COR-L47 (cell line): ENCODE measurements at places on chromosomes 6 and 20.

- DNase-seq: no peak
These were observed 7.9 kb downstream of the NKX2-2 start for GRCh38 chr20:21505810-21506530.

DNA sequence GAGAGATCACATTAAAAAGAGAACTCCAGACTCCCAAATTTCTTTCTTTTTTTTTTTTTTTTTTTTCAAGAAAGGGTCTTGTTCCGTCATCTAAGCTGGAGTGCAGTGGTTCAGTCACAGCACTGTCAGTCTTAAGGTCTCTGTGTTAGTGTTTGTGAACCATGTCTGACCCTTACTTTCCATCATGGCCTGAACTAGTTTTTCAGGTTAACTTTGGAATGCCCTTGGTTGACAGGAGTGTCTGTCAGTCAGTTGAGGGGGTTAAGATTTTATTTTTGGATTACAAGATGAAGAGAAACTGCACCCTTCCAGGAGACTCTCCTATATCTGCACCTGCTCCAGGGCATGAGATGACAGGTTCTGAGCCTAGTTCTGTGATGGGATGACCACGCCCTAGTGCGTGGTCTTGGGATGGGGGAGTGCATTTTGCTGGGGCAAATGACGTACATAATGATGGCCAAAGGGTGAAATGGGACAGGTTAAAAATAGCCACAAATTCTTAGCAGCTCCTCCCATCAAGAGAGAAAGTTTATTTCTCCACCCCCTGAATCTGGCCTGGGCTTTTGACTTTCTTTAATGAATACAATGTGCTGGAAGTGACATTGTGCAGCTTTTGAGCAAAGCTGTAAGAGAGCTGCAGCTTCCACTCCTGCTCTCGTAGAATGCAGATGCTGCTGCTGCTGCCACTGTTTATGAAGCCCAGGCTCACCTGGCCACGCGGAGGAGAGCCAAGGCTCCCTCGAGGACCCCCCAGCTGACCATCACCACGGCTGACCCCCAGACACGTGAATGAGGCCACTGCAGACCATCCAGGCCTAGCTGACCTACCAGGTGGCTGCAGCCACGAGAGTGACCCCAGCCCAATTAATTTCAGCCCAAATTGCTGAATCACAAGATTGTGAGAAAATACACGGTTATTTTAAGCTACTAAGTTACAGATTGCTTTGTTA is 29.7 kb upstream of the FAM50B start:
- no peak for DNase-seq

- DNase-seq: no peak
These were observed 115.7 kb downstream of the TOX2 start for GRCh38 chr20:44030394-44030793.

DNA sequence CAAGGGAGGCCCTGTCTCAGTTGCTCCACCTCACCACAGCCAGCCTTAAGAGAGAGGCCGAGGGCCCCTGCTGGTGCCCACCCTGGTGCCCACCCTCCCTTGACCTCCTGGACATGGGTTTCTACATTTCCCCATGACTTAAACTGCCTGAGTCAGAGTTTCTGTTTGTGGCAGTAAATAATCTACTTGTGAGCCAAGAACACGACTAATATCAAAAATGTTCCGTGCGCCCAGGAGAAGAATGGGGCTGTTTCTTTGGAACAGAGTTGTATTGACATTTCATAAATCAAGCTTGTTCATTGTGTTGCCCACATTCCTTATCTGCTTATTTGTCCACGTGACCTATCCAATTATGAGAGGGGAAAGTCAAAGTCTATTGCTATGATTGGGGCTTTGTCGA is 143.5 kb downstream of the ANKRD60 start:
- no peak for DNase-seq

- DNase-seq: no peak
These were observed 508.7 kb upstream of the CITED2 start for GRCh38 chr6:139882977-139883728.
